ENCODE measurements at places on chromosomes 1 and 21.

GRCh38 chr1:197284325-197284724 lies 16.3 kb downstream of the CRB1 start:
- DNase-seq: no peak

DNA sequence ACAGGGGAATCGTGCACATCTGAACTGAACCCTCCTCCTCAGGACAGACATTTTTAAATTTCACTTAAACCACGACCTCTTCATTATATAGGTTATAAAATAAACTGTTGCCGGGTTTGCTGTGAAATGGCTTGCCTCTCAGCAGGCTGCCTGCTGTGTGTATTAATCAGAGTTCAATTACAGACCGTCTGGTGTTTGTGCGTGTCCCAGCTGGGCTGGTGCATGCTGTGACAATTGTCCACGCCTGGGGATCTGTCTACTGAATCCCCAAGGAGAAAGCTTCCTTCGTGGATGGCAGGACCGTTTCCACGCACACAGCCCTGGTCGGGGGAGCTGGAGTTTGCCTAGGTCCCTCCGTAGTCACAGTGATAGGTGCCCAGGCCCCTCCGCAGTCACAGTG lies 13.4 kb upstream of the AGPAT3 start:
- DNase-seq: no peak

DNA sequence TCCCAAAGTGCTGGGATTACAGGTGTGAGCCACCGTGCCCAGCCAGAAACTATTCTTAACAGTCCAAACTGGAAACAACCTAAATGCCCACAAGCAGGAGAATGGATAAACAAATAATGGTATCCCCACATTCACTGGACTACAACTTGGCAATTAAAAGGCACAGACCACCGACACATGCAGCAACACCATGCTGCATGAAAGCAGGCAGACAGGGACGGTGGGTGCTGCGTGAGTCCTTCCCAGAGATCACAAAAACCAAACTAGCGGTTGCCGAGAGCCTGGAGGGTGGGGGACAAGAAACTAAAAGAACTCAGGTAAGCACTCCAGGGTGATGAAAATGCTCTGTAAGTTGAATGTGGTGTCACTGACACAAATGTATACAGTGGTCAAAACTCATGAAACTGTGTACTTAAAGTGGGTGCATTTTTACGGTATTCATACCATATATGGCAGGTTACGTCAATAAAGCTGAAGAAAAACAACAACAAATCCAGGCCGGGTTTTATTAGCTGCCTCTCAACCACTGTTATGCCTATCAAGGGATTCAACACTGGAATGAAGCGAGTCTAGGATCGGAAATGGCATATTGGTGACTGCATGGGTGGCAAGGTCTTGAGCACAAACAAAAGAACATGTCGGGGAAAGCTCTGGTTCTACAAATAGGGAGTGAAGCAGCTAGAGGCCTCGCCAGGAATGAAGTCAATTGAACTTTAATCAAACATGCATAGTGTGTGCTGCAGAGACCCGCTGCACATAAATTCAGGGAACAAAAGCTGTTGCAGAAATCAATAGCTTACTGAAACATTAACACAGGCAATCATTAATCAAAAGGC lies 52.4 kb downstream of the SLC45A1 start:
- peak; percentile 83 for DNase-seq

DNA sequence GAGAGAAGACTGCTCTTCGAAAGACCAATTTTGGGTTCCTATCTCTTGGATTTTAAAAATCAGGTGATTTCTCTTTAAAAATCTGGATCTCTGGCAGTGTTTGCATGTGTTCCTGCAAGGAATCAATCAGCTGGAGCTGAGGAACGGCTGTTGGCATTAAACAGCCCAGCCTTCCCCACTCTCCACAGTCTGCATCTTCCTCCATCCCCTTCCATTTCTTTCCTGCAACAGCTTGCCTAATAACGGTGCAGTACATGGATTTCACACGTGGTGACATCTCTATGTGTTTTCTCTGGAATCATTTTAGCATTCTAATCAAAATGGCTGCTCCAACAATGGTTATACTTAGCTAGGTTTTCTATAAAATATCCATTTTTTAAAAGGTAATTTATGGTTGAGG lies 20.0 kb downstream of the RIPPLY3 start:
- no peak for DNase-seq

GRCh38 chr1:147611586-147611985 lies 58.7 kb downstream of the ACP6 start:
- DNase-seq: no peak

GRCh38 chr1:227788271-227789083 lies 27.0 kb upstream of the PRSS38 start:
- DNase-seq: peak; percentile 77

DNA sequence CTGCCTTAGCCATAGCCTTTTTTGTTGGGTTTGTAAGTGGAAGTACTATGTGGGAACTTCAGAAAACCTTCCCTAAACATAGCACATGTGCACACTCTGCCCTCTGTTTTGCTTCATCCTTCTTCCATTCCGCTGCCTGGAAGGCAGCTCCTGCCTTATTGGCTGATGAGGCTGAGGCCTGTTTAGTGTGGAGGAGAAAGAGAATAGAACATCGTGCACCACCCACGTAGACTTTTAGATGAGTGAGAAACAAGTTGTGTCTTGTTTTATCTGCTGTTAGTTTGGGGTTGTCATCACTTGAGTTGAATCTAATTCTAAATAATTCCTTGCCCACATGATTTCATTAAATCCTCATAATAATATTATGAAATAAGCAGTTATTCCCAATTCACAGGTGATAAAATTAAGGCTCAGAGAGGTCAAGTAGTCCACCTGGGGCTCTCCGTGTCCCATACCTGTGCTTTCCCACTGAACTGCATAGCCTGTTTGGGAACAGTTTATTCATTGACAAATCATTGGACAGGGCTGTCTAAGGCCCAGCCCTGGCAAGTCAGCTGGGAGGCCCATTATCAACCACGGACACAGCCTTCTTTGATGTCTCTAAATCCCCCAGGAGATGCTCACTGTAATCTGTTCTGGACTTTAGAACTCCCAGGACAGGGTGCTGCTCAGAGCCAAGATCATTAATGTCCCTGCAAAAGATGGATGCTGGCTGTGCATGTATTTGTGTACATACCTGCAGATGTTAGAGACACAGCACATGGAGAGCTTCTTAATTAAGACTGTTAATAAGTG lies 93.0 kb downstream of the ABCA4 start:
- no peak for DNase-seq

GRCh38 chr1:117244971-117245370 lies 34.2 kb upstream of the VTCN1 start:
- DNase-seq: peak; percentile 34

GRCh38 chr1:237181743-237182317 lies 139.8 kb downstream of the RYR2 start:
- DNase-seq: no peak

GRCh38 chr1:14332158-14332557 lies 266.3 kb upstream of the KAZN start:
- no peak for DNase-seq

- DNase-seq: no peak
Measured at GRCh38 chr21:41966041-41966833, 12.4 kb upstream of the C2CD2 start.

- DNase-seq: peak; percentile 86
Measured at GRCh38 chr1:196607981-196608380, 259 bp downstream of the KCNT2 start.

DNA sequence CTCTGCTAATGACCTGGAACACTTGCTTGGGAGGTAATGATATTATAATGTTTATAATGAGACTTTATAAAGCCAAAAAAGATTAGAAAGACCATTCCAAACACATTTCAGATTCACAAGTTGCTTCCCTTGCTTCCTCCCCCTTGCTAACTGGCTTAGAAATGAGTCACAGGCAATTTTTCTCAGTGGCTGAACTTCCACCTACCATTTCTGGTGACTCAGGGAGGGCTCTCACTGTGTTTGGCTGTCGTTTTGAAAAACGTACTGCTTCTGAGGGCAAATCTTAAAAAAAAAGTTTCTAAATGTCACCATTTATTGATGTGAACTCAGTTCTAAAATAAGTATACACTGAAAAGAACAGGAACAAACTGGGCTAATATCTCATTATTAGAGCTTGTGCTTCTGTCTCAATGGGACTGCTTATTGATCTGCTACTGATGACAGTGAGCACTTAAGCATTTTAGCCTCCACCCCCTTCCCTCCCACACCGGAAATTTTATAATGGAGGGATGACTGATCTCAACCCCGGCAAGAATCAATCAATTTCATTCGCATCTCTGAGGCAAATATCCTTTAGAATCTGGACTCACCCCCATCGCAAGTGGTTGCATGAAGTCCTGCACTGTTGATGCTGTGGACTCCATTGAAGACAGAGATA lies 278.3 kb downstream of the KCTD3 start:
- no peak for DNase-seq

DNA sequence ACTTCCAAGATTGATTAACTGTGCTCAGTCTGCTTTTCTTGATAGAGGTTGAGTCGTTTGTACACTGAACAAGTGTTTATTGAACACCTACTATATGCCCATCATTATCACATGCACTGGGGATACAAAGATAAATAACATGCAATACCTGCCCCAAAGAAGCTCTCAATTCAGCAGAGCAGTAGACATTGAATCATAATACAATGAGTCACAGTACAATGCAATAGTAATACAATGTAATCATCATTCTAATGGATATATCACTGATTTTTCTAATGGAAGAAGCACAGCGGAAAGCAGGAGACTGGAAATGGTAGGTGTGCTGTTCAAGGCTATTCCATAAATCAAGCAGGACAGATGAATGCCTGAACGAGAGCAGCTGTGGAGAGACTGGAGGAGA lies 3.7 kb upstream of the SEC16B start:
- no peak for DNase-seq

GRCh38 chr1:207218512-207219362 lies 102.7 kb upstream of the CD55 start:
- no peak for DNase-seq

DNA sequence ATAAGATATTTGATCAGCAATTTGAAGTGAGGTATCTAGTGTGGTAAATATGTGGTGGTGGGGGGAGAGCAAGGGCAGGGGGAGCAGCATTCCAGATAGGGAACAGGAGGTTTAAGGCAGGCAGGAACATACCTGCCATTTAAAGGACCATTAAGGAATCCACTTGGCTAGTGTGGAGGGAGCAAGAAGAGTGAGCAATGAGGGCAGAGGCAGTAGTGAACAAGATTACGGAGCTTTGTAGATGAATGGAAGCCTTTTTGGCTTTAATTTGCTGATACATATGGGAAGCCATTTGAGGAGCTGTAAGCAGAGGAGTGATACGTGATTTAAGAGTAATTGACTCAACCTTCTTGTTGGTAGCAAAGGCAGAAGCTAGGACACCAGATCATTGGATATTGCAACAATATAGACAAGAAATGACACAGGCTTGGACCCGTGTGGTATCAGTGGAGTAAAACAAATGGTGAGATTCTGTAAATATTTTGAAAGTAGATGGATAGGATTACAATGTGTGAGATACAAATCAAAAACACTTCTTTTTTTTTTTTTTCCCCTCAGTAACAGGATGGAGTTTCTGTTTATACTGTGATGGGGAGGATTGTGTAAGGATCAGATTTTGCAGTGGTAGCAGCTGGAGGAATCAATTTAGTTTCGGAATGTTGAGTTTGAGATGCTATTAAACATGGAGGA lies 73.8 kb upstream of the B3GALT2 start:
- no peak for DNase-seq

GRCh38 chr1:61322769-61323168 lies 240.4 kb downstream of the NFIA start:
- peak; percentile 54 for DNase-seq

DNA sequence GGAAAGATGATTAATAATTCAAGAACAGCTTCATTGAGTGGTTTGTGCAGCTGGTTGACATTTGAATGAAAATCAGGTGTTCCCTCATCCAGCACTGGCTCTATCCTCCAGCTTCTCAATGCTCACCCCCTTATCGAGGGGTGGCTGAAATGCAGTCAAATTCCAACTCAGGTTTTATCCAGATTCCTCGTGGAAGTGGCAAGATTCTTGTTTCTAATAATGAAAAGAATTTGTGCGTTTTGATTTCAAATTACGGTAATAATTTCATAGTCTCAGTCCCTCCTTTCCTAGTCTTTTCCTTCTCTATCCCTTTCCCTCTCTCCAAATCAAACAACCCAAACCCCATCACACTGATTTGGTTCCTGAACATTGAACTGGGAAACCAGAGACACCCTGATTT lies 3.1 kb downstream of the CNIH3 start:
- no peak for DNase-seq

GRCh38 chr1:1907098-1907736 lies 7.8 kb upstream of the CALML6 start:
- no peak for DNase-seq

- DNase-seq: no peak
Measured at GRCh38 chr21:15645830-15646229, 84.0 kb upstream of the USP25 start.

DNA sequence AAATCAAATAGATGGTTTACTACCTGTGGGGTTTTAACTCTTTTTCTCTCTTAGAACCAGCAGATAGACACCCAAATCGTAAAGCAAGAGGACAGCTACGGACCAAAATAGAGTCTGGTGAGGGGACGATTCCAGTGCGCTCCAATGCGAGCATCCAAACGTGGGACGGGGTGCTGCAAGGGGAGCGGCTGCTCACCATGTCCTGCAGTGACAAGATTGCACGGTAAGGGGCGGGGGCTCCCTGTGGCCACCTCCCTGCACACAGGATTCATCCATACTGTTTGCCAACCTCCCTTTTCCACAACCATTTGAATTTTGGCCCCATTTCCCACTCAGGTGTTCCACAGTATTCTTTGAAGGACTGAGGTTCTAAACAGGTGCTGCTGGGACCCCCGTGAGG lies 102.8 kb downstream of the POFUT2 start:
- no peak for DNase-seq

GRCh38 chr1:211734359-211734758 lies 58.9 kb upstream of the NEK2 start:
- peak; percentile 80 for DNase-seq

GRCh38 chr21:44353191-44353970 lies at the start of gene TRPM2:
TSS of gene TRPM2 (plus strand) at chr21:44353621. CDS start at chr21:44353701, 80 bp downstream.
- DNase-seq: no peak

DNA sequence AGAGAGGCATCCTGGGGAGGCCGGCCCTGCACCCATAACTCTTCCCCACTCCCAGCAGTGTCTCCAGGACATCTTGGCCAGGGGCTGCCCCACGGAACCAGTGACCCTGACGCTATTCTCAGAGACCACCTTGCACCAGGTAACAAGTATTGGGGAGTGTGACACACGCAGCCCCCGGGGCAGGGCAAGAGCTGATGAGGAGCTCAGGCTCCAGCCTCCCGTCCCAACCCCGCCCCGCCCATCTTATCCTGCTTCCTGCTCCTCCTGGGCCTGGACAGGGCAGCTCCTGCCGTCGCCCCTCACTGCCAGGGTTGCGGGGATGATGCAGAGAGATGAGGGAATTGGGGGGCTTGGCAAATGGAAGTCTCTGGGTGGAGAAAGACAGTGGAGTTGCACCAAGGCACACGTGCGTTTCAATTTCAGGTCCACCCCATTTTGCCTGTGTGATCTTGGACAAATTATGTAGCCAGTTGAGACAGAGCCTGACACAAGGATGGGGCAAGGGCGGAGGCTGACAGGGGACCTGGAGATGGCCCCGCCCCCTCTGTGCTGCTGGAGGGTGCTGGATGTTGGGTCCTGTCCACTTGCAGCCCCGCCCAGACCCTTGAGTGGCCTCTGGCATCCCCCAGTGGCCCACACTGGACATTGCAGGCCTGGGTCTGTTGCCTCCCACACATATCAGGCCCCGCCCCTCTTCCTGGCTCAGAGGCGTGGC lies 10.7 kb downstream of the CLCNKA start:
- peak; percentile 82 for DNase-seq
